Spleen (tissue), 13 donors: ENCODE measurements at places on chromosomes 13 and 19.

- DNase-seq, result no peak
Measured at GRCh38 chr13:32024750-32025149, 6.8 kb upstream of the FRY start.

GRCh38 chr19:628168-628567, 5.2 kb downstream of the POLRMT start:
- DNase-seq, result no peak

- DNase-seq, result no peak
Measured at GRCh38 chr13:52104624-52105023, 24.2 kb downstream of the NEK5 start.

DNA sequence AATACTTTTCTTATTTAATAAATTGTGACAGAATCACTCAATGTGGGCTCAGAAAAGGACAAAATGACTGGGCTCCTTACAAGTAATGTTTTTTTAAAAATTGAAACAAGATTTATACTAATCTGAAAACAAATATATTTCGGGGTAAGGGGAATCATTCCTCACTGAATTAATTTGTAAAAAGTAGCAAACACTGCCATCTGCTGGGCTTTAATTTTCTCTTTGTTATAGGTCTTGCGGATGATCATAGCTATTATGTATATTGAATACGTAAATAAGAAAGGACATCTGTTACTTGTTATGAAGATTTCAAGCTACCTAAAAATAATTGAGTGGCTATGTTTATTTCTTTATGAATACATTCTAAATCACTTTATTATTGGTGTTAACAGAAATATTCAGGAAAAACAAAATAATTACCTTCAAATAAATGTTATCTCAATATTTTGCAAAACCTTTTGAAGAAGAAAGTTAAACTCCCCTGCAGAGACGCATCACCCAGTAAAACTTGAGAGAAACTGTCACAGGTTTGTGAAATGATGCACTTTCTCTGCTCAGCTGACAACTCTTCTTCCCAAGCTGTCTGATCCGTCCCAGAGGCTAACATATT, 17.8 kb upstream of the ENOX1 start:
- no peak for DNase-seq

DNA sequence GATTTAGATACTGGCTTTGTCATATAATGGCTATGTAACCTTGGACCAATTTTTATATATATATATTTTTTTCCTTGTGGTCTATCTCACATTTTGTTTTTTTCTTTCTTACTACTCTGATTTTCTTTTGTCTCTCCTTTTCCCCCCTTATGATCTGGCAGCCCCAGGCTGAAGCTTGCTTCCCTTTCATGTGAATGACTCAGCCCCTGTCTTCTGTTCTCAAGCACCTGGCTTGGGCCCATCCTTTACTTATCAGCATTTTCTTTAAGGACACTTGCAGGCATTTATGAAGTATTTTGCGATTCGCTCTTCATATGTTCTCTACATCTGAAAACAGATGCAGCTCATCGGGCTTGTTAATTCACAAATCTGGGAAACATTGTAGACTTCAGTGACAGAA, 163.6 kb downstream of the SPRY2 start:
- DNase-seq, result no peak

DNA sequence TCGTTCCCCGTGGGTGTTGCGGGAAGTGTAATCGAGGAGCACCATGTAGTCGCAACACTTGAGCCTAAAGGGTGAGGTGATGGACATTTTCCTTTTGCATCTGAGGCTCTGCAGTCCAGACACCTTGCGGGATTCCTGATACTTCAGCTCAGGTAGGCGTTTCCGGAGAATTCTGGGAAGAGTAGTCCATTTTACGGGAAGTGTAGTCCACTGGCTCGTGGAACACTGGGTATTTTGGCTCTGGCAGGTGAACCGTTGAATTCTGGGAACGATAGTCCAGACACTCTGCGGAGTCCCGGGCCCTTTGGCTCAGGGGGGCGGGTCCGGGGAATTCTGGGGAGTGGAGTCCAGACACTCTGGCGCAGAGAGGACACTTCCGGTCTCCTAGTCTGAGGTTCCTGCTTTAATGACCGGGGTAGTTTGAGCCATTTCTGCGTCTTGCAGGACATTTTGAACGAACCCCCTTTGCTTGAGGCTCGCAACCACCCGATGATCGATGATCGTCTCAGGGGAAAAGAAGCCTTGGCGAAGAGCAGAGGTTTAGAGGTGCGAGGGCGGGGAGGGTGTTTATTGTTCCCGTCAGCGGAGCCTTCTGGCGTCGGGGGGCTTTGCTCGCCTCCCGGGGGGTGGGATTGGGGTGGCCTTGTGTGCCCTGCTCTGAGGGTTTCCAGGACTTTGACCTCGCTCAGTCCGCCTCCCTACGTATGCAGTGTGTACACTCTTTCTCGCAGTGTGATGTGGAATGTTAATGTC, at the start of gene ZNF223:
Gene ZNF223 (plus strand): TSS at position 387 of the 753 bp plus-strand sequence. CDS start 3,141 bp downstream, outside the sequence.
- peak; percentile 94 for DNase-seq

DNA sequence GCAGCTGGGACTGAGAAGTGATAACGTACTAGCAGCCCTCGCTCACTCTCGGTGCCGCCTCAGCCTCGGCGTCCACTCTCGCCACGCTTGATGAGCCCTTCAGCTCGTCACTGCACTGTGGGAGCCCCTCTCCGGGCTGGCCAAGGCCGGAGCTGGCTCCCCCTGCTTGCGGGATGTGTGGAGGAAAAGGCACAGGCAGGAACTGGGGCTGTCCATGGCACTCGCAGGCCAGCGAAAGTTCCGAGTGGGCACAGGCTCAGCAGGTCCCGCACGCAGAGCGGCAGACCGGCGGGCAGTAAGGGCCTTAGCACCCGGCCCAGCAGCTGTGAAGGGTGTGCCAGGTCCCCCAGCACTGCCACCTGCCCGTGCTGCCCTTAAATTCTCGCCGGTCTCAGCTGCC, 38.8 kb upstream of the SGCG start:
- DNase-seq, result no peak

GRCh38 chr19:10625762-10626138, 397 bp downstream of the SLC44A2 start:
- DNase-seq, result no peak

GRCh38 chr19:50266896-50267295, 62.3 kb downstream of the KCNC3 start:
- no peak for DNase-seq

DNA sequence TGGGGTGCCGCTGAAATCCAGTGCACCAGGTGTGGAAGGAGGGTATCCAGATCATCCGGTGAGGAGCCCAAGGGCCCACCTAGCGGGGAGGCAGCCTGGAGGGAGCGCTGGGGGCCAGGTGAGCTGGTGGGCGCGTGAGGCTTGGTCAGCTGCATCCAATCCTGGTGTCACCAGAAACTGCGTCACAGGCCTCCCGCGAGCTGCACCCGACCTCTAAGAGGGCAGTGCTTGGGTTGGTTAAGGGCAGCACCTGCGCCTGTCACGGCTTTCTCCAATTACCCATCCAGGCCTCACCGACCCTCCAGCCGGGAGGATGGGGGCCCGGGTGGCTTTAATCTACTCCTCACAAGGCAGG, 284 bp downstream of the RNF17 start:
- no peak for DNase-seq
